ENCODE measurements at places on chromosomes 6 and 20. TPM values are rescaled to one million over a fixed set of nuclear protein-coding genes. Genes with fewer than 3 reads are reported as not detected.

- no peaks in the 10 kb centered on the region for H3K4me1 ChIP-seq
- no peaks in the 10 kb centered on the region for H3K27me3 ChIP-seq
- no peak for DNase-seq
- H3K27ac ChIP-seq, result no peak overlapping the region
- H3K36me3 ChIP-seq, result no peaks in the 10 kb centered on the region
These were observed 49.0 kb upstream of the PAX1 start for GRCh38 chr20:21656308-21657067.

- DNase-seq, result no peak
- no peak overlapping the region for H3K4me3 ChIP-seq
- H3K36me3 ChIP-seq, result peaks cover 53% of the 10 kb centered on the region
- no peak overlapping the region for H3K27ac ChIP-seq
These were observed 11.9 kb downstream of the NELFCD start for GRCh38 chr20:58992911-58993310.

GRCh38 chr20:48761023-48761785 is 66.6 kb downstream of the PREX1 start:
- no peaks in the 10 kb centered on the region for H3K36me3 ChIP-seq
- no peak for DNase-seq
- no peak overlapping the region for H3K27ac ChIP-seq

GRCh38 chr6:12923644-12924235 is 207.2 kb downstream of the PHACTR1 start:
- peaks cover 7% of the 10 kb centered on the region for H3K27me3 ChIP-seq
- H3K27ac ChIP-seq, result no peak overlapping the region
- H3K4me1 ChIP-seq, result no peaks in the 10 kb centered on the region
- no peak for DNase-seq

- H3K4me1 ChIP-seq, result no peaks in the 10 kb centered on the region
- no peaks in the 10 kb centered on the region for H3K36me3 ChIP-seq
- no peak for DNase-seq
- H3K27ac ChIP-seq, result no peak overlapping the region
These were observed 51.1 kb upstream of the SLC24A3 start for GRCh38 chr20:19161336-19161735.

DNA sequence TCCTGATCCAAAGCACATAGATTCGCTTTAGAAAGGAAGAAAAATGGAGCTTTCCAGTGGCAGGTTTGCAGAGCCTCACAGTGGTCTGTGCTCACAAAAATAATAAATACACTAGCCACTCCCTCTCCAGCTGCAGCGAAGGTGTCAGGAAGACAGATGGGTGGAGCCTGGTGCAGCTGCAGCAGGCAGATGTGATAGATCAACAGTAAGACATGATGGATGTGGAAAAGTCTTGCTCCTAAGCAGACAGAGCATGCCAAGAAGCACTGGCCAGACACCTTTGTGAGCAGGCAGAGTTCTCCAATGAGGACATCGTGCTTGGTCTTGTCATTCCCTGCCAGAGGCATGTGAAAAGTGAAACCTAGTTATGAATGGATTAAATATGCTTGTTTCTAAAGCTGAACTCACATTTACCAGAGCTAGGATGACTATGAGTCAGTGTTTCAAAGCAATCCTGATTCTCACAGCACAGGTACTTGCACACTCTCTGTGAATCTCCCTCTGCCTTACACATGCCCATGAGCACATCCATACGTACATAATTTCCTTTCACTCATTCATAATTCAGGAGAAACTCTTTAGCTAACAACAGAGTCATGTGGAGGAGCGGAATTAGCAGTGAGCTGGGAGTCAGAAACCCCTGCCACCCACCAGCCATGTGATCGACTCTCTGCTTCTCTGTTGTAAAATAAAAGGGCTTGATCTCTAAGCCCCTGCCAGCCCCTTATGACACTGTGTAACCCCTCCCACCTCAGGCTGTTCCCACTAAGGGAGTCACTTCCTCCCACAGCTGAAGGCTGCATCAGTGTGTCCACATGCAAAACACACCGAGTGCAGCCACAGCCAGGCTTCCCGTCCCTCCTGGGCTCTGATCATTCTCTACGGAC is 111.2 kb downstream of the SCML4 start:
- peaks cover 9% of the 10 kb centered on the region for H3K4me1 ChIP-seq
- peak overlapping the region; percentile 65 for H3K4me3 ChIP-seq
- H3K27ac ChIP-seq, result no peak overlapping the region
- H3K27me3 ChIP-seq, result no peaks in the 10 kb centered on the region
- no peaks in the 10 kb centered on the region for H3K36me3 ChIP-seq

- H3K4me1 ChIP-seq, result peaks cover 9% of the 10 kb centered on the region
- no peak overlapping the region for H3K27ac ChIP-seq
- peaks cover 3% of the 10 kb centered on the region for H3K27me3 ChIP-seq
- no peak overlapping the region for H3K4me3 ChIP-seq
- no peak for DNase-seq
These were observed 58.8 kb downstream of the MKKS start for GRCh38 chr20:10375191-10375590.

The EPHA7 gene
- total RNA-seq, result not detected

The SLC17A3 gene
- not detected for total RNA-seq

All from GM23248 (cell line).